Activated CD4-positive, alpha-beta T cell treated with anti-CD3 and anti-CD28 coated beads, Interleukin-2, amount 10 ng/mL, durations not matched to agents 7 days and 5 days (primary cell): ENCODE measurements at places on chromosomes 1 and 21. TPM values are rescaled to one million over a fixed set of nuclear protein-coding genes. Genes with fewer than 3 reads are reported as not detected.

DNA sequence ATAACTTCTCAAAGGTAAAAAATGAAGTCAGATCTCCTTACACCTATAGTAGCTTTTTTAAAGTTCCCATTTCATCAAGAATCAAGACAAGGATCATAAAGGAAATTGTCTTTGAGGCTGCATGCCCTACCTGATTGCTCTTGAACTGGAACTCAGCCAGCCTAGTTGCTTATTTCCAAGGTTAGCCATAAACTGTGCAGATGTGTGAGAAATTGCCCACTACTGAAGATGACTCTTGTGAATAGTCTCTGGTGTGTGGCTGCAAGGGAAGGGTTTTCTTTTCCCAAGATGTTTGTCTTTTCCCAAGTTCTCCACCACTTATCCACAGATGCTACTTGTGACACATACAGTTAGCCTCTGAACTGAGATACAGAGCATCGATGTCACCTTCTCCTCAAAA is 81.7 kb upstream of the DUSP10 start:
- H3K27ac ChIP-seq: no peak overlapping the region
- peaks cover 49% of the 10 kb centered on the region for H3K4me1 ChIP-seq
- peaks cover 5% of the 10 kb centered on the region for H3K27me3 ChIP-seq
- no peak for DNase-seq

Gene REG4
- total RNA-seq: 0.62 TPM

Gene OR2T35
- not detected for total RNA-seq

Gene GPN2
- 26.9 TPM for total RNA-seq

Gene HMCN1
- 0.21 TPM for total RNA-seq

Gene NCF2
- 15.8 TPM for total RNA-seq
